Neural crest cell (in vitro differentiated cells): ENCODE measurements at places on chromosomes 4 and X.

GRCh38 chr4:31548823-31549222, 828.7 kb downstream of the PCDH7 start:
- DNase-seq: no peak

GRCh38 chr4:166078383-166078782, 205.3 kb downstream of the TLL1 start:
- no peak for DNase-seq

DNA sequence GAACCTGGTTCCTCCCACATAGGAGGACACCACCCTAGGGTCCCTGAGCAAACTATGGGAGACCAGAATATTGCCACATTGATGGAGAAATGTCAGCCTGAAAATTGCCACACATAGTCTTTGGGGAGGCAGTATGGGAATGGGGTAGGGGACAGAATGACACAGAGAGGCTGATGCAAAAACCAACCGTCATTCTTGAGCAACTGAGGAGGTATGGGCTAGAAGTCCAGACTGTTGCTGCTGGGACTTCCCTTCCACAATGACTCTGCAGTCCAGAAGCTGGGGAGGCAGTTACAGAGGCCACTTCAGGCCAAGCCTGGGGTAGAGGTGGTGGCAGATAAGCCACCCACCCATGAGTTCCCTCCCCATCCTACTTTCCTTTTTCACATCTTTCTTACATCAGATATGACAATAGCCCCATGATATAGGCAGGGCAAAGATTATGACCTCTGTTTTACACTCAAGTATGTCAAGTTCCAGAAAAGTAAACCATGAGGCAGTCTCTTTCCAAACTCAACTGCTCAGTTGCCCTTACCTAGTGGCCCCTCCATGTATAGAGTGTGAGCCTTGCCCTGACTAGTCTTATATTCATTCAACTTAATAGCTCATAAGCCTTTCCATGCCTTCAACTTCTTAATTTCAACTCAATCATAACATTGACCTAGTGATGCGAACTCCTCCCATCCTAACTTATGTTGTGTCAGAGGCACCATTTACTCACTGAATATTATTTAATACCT, 41.7 kb downstream of the VSIG4 start:
- no peak for DNase-seq

GRCh38 chr4:175412746-175413145, 399.3 kb downstream of the GPM6A start:
- no peak for DNase-seq

- no peak for DNase-seq
These were observed 539.1 kb upstream of the MAGEB18 start for GRCh38 chrX:25599061-25599460.

DNA sequence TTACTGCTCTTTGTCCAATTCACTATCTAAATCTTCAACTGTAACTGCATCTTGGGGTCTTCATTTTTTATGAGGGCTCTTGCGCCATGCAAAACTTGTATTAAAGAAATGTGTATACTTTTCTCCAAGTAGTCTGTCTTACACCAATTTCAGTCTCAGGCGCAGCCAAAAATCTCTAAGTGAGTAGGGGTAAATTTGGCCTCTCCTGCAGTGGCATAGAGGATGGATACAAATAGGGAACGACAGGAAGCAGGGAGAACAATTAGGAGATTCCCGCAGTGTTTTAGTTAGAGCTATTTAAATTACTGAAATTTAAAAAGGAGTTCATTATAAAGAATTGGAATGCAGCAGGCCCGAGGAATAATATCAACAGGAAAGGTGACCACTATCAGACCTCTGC, 30.2 kb downstream of the DMP1 start:
- DNase-seq: no peak

GRCh38 chrX:120021927-120022326, 55.6 kb downstream of the RHOXF2B start:
- no peak for DNase-seq
